ENCODE measurements at places on chromosomes 7 and 10.

GRCh38 chr10:67385566-67385965 lies 310.4 kb downstream of the CTNNA3 start:
- no peak for DNase-seq

- peak; percentile 34 for DNase-seq
These were observed 276.9 kb downstream of the CSTF2T start for GRCh38 chr10:51422311-51423120.

GRCh38 chr10:43250615-43251418 lies 16.0 kb downstream of the RASGEF1A start:
- no peak for DNase-seq

GRCh38 chr7:22589641-22590201 lies 89.7 kb upstream of the STEAP1B start:
- DNase-seq = peak; percentile 67

DNA sequence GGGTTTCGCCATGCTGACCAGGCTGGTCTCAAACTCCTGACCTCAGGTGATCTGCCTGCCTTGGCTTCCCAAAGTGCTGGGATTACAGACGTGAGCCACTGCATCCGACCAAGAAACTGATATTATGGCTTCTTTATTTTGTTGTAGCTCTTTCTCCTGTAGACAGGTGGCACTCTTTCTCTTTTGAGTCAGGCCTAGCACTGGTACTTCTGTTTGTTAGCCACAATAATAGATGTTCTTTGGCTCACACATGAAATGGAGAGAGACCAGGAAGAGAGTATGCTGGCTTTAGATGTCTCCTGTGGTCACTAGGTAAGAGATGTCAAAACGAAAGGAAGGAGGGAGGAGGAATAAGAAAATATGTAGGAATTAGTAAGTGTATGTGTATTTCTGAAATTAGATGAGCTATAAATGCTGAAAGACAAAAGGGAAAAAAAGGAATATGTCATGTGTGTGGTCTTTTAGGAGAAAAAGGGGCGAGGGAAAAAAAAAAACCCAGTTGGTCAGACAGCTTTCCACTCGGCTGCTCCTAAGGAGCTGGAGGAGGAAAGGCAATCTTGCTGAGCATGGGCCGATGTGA lies 78.7 kb downstream of the CLEC2L start:
- DNase-seq = peak; percentile 71

- no peak for DNase-seq
These were observed 59.0 kb downstream of the YKT6 start for GRCh38 chr7:44259547-44260457.

GRCh38 chr7:102320181-102320580 lies 33.5 kb downstream of the SH2B2 start:
- DNase-seq = no peak

DNA sequence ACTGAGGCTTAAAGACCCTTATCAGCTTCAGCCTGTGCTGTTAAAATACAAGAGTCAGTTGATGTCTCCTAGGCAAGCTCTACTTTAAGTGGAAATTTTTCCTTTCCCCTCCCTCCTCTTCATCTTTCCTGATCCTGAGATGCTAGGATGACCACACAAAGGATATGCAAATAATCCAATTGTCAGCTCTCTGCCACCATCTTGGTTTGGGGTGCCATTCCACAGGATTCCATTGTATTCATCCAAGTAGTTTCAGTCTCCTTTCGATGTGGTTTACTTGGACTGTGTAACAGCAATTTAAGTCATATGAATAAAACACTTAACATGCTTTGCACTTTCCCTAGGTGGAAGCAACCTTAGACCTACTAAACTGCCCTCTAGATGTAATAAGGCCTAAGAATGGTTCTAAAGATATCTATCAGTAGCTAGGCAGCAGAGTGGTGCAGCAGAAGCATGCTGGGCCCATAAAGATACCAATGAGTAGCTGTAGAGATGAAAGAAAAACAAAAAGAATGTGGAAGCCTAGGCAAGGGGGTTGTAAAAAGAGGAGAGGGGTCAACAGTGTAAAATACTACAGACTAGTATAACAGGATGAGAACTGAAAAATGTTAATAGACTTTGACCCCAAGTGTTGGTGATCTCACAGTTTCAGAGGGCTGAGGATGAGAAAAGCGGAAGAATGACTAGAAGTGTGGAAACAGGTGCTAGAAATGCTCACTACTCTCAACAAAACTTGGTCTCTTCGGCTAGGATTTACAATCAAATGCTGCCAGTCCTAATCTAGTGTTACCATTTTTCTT lies 2.4 kb upstream of the CFAP69 start:
- no peak for DNase-seq

DNA sequence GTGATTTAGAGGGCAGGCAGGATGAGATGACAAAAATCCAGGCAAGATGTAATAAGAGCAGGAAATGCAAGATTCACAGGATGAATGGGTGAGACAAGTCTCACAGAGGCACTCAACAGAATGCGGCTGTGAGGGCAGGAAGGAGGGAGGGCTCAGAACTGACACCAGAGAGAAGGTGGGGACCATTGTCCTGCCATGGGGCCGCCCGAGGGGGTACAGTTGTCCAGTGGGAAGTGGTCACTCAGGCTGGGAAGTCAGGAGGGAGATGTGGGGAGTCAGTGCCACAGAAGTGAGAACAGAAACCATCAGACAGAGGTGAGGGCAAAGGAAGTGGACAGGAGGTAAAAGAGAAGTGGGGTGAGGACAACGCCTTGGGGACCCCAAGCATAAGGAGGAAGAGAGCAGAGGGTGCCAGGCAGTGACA lies 8.9 kb downstream of the HIP1 start:
- no peak for DNase-seq

- DNase-seq = no peak
These were observed 27.1 kb downstream of the ATXN7L1 start for GRCh38 chr7:105849122-105849855.

DNA sequence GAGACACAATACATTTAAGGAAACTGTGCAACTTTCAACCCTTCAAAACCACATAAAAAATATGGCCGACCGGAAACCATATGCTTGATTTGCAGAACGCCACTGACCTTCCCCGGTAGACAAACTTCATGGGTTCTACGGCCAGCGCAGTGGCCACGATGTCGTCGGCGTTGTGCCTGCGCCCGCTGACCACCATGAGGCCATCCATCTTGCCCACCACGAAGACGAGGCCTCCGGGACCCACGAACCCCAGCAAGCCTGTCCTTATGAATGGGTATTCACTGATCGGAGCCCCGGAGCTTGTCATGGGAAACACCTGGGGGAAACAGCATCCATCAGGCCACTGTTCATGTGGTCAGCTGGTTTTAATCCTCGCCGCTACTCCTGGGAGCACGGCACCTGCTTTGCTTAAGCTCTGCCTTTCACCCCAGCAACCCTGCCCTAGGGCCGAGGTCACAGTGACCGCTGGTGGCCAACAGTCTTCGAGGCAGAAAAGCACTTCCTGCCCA lies 229.1 kb downstream of the ZMYND11 start:
- DNase-seq = no peak

DNA sequence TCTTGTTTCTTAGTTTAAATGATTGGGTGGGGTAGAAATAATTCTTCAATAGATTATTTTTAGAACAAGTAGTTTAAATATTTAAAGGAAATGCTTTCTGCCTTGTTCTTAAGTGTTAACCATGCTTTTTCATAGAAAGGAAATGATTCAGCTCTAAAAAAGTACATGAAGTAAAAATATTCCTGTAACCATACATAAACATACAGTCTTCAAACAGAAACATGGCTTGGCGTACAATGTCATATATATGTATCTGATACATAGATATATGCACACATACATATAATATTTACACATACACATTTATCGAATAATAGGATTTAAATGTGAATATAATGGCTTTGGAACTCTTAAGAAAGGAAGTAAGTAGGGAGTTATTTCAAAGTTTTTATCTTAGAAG lies 84.4 kb downstream of the RUNDC3B start:
- no peak for DNase-seq

- peak; percentile 37 for DNase-seq
These were observed 523 bp downstream of the PURB start for GRCh38 chr7:44884621-44885393.

GRCh38 chr7:81884817-81885216 lies 115.0 kb upstream of the HGF start:
- no peak for DNase-seq

GRCh38 chr7:95172420-95172819 lies 151.9 kb downstream of the PON1 start:
- DNase-seq = no peak

GRCh38 chr7:28442540-28443420 lies 30.5 kb downstream of the CREB5 start:
- DNase-seq = no peak

- DNase-seq = no peak
These were observed 64.3 kb upstream of the ZNF32 start for GRCh38 chr10:43712821-43713584.

- no peak for DNase-seq
These were observed 4.0 kb downstream of the CRCP start for GRCh38 chr7:66118603-66119002.

DNA sequence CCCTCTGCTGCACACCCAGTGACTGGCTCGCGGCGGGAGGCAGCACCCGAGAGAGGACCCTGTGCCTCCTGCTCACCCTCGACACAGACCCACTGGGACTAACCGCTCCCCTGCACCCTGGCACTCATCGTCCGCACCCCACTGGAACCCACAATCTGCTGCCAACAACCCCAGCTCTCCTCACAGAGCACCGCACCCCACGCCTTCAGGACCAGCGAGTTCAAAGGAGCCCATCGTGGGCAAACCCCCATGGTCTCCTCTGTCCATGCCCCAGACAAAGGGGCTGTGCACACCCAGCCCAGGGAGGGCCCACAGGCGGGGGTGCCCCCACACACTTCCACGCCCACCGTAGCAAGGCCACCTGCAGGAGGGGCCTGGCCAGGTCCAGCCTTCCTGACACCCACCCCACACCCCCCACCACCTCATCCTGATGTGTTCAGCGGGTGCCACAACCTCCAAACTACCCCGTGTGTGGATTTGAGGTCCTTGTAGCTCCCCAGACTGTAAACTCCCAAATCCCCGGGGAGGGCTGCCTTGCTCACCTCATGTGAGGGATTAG lies 14.0 kb downstream of the RASGEF1A start:
- no peak for DNase-seq

DNA sequence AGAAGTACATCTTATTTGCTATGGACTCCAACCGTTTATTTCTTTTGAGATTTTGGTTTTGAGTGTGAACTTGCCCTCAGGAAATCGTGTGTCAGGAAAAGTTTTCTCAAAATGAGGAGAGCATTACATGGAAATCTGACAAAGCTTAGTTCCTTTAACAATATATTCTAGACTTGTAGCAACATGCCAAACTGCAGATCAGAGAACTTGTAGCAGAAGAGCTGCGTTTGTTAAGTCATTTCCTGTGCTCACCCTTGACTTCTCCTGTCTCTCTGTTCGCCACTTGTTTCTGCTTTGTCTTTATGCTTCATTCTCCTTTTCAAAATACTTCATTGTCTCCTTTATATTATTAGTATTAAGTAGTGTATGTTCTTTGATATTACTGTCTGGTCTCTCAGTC lies 116.6 kb upstream of the FOXP2 start:
- no peak for DNase-seq

DNA sequence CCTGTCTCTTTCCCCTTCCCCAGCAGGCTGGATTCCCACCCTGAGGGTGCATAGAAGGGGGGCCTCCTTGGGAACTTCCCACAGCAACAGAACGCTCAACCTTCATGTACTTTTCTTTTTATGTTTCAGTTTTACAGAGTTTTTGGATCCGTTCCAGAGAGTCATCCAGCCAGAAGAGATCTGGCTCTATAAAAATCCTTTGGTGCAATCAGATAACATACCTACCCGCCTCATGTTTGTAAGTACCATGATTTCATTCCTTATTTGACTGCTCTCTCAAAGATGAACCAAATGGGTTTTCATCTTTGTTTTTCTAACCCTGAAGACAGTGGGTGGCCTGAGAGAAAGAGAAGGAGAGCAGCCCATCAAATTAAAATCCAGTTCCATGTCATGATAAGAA lies 46.7 kb downstream of the PLPP4 start:
- DNase-seq = no peak

DNA sequence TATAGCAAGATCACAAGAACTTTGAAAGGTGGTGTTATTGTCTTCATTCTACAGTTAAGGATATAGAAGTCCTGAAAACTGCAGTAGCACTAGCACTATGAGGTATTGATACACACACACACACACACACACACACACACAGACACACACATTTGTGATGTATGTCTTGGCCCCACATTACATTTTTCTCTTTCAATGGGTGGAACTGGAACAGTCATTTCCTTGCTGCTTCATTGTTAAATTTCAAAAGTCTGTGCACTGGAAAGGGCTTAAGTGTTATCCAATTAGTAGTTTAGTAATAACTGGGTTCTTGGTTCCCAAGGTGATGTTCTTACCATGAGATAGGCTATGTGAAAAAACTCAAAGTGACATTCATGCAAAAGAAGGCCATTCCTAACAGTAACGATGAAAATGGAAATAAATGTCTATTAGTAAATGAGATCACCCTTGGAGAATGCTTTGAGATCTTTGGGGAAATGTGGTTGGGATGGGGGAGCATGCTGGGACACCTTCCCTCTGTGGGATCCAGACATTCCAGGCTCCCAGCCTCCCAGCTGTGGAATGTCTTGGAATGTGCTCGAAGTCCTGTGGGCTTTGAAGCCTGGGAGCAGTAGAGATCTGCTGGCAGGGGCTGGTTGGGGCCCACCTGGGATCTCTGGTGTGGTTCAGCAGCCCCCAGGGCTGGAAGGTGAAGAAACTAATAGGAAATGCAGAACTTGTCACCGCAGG lies 37.4 kb upstream of the CALD1 start:
- no peak for DNase-seq

DNA sequence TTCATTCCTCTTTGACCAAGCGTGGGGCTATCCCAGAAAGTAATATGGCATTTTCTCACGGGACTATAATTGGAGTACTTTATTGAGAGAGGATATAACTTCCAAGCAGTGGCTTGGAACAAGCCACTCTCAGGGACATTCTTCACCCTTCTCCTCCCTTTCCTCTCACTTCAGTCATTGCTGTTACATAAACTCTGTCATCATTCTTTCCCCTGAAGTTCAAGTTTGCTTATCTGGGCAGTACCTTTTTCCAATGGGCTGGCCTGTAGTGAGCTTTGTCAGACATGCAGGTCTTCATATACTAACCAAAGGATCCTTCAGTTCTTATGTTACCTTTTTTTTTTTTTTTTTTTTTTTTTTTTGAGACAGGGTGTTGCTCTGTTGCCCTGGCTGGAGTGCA lies 58.7 kb upstream of the KMT2E start:
- no peak for DNase-seq
